Right lobe of liver (tissue), 6 donors: ENCODE measurements at places on chromosomes 2 and 18. TPM values are rescaled to one million over a fixed set of nuclear protein-coding genes. Genes with fewer than 3 reads are reported as not detected.

DNA sequence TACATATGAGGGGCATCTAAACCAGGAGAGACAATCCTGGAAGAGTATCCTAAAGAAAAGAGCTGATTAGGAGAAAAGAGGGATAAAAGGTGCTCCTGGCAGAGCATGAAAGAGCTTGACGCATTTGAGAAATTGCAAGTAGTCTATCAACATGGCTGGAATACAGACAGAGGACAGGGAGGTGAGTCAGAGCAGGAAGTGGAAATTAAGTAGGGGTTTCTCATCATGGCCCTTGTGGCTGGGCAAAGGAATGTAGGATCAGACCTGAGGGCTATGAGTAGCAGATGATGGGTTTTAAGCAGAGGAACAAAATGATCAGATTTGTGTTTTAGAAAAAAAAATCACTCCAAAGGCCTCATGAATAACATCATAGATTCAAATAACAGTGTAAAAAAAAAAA is 49.2 kb upstream of the UGP2 start:
- no peaks in the 10 kb centered on the region for H3K36me3 ChIP-seq
- H3K4me1 ChIP-seq, result no peaks in the 10 kb centered on the region
- no peaks in the 10 kb centered on the region for H3K27me3 ChIP-seq
- no peak overlapping the region for H3K27ac ChIP-seq
- H3K4me3 ChIP-seq, result no peak overlapping the region

DNA sequence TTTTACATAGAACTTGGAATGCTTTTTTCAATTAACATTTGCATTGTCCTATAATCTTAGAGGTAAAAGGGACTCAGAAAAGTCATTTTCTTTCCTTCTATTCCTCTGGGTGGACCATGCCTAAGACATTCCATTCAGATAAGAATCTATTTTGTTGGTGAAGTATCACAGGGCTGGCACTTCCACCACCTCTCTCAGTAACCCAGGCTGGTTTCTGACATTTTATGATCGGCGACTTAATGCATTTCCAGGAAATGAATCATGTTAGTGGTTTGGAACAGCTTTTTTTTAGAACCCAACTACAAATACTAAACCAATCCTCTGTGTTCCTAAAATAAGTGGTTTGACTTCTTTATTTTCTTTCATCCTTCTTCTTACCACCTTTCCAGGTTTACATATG is 27.0 kb downstream of the GAD1 start:
- H3K4me1 ChIP-seq, result no peaks in the 10 kb centered on the region
- H3K4me3 ChIP-seq, result no peak overlapping the region
- no peak for DNase-seq
- no peaks in the 10 kb centered on the region for H3K27me3 ChIP-seq

GRCh38 chr18:22342625-22343024 is 75.1 kb downstream of the CTAGE1 start:
- no peaks in the 10 kb centered on the region for H3K36me3 ChIP-seq
- no peak overlapping the region for H3K4me3 ChIP-seq
- no peaks in the 10 kb centered on the region for H3K4me1 ChIP-seq
- no peak overlapping the region for H3K27ac ChIP-seq

GRCh38 chr2:3242747-3243369 is 134.8 kb downstream of the EIPR1 start:
- DNase-seq, result no peak
- no peaks in the 10 kb centered on the region for H3K4me1 ChIP-seq
- H3K36me3 ChIP-seq, result no peaks in the 10 kb centered on the region
- H3K27ac ChIP-seq, result no peak overlapping the region

DNA sequence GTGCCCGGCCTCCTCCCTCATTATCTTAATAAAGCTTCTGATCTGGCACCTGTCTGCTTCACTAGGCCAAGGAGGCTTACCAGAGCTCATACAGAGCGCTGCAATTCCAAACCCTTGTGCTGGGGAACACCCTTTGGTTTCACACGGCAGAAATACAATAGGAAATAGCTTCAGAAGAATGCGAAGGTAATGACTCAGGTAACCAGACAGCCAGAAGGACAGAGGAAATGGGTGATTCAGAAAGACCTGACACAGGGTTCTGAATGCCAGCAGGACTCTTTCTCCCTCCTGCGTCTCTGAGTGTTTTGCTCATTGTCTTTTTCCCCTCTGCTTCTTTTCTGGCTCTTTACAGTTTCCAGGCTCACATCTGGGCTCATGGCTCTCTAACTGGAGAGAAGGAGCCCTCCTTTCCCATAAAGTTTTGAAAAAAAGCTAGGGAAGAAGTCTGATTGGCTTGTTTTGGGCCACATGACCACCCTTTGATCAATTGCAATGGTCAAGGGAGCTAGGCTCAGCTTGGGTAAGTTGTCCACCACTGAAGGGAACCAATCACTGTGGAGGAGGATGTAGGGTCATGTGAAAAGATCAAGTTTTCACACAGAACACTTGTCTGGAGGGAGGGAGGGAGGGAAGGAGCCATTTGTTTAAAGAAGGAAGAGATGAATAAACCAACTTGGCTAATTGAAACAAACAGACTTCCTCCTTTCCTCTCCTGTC is 90.5 kb upstream of the UPP2 start:
- H3K4me3 ChIP-seq, result no peak overlapping the region
- H3K4me1 ChIP-seq, result no peaks in the 10 kb centered on the region
- H3K36me3 ChIP-seq, result no peaks in the 10 kb centered on the region
- no peak for DNase-seq
- no peak overlapping the region for H3K27ac ChIP-seq
- no peaks in the 10 kb centered on the region for H3K27me3 ChIP-seq

DNA sequence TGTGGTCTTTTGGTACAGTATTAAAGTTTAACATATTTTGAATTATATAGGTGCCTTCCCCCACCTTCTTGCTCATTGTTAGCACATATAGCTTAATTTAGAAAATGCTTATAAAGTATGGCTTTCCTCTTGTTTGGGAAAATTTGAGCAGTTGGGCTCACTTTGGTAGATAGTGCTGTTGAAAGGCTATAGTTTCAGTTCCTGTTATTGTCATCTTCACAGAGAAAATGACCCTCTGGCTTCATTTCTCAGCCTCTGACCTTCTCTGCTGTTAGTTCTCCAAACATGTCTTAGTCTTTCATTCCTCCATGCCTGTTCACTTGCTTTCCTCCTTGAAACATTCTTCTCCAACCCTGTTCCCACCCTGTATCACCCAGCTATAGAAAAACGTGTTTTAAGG is 200.6 kb downstream of the WDR7 start:
- DNase-seq, result no peak
- no peaks in the 10 kb centered on the region for H3K36me3 ChIP-seq
- no peaks in the 10 kb centered on the region for H3K4me1 ChIP-seq
- H3K4me3 ChIP-seq, result no peak overlapping the region
- H3K27ac ChIP-seq, result no peak overlapping the region

The GRP gene
- not detected for total RNA-seq

The GRHL1 gene
- 9.2 TPM for total RNA-seq

The CNDP1 gene
- total RNA-seq, result 61.4 TPM

The EXOC6B gene
- total RNA-seq, result 8.3 TPM

The PARD6G gene
- 1.8 TPM for total RNA-seq
